Sigmoid colon (tissue), 7 donors: ENCODE measurements at places on chromosomes 2 and 18. TPM values are rescaled to one million over a fixed set of nuclear protein-coding genes. Genes with fewer than 3 reads are reported as not detected.

Gene RESP18
- polyA plus RNA-seq: not detected

Gene ACKR3
- polyA plus RNA-seq: 1.6 TPM

Gene HIBCH
- polyA plus RNA-seq: 42.6 TPM

Gene RNU2-63P
- not detected for polyA plus RNA-seq
